CD4-positive, alpha-beta T cell treated with Interferon gamma for 1 hour (primary cell): ENCODE measurements at places on chromosomes 2 and 18.

GRCh38 chr18:34647251-34647650, 62.8 kb upstream of the DTNA start:
- DNase-seq, result no peak

GRCh38 chr2:121748202-121748601, 7.2 kb upstream of the TSN start:
- no peak for DNase-seq

GRCh38 chr2:207091928-207092327, 73.8 kb downstream of the KLF7 start:
- DNase-seq, result no peak

DNA sequence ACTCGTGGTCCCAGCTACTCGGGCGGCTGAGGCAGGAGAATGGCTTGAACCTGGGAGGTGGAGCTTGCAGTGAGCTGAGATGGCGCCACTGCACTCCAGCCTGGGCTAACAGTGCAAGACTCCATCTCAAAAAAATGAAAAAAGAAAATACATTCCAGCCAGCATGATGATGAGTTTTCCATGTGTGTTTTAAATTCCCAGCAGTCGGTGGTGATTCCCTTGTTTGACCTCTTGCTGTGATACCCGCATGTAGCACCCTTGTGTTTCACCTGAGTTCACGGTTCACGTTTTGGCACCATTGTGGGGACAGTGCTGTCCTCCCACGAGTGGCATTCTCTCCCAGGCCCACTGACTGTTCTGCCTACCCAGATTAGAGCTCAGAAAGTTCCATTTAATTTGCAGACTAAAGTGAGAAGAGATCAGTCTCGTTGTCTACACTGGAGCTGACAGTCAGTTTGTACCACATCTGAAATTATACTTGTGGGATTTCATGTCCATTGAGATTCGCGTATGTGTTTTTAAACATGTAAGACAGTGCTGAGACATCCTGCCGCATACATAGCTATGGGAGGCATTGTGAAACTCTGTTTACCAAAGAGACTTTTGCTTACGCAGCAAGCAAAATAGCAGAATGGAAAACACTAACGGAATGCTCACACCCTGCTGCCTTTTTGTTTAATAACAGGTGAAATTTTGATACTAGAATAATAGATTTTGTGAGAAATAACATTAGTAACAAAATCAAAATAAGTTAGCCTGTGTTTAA, 157.1 kb downstream of the GBX2 start:
- no peak for DNase-seq

DNA sequence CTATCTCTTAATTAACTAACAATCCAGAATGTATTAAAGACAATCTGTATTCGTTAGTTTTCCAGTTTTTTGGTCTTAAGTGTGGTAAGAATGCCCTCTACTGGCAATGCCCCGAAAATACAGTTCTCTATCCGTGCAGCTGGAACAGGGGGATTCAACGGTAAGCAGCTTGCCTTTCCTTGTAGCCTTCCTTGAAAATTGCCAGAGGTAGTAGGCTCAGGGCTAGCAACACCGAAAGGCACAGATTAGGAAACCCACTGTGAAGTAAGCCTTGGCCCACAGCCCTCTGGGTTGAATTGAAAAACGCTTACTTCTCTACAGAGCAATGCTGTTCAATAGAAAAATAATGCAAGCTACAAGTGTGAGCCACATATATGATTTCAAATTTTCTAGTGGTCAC, 17.1 kb upstream of the VPS4B start:
- peak; percentile 30 for DNase-seq

- no peak for DNase-seq
Observed at GRCh38 chr2:877747-878146, 72.9 kb upstream of the SNTG2 start.

DNA sequence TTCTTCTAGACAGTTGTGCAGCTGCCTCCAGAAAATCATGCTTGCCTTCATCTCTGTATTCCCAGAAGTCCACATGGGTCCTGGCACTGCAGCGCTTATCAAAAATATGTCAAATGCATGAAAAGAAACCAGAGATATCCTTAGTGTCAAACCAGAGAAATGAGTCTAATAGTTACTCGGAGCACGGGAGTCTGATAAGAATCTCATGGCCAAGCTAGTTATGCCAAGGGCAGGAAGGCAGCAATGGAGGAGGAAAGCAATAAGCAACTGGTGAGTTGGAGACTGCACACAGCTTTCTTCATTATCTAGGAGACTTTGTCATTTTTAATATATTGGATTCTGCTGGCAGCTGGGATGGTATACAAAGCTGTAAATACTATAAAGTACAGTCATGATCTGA, 38.6 kb downstream of the TRIB2 start:
- DNase-seq, result no peak

GRCh38 chr2:215383652-215384279, 52.1 kb downstream of the FN1 start:
- DNase-seq, result no peak

- DNase-seq, result no peak
Observed at GRCh38 chr2:181552808-181553207, 95.6 kb downstream of the ITGA4 start.

DNA sequence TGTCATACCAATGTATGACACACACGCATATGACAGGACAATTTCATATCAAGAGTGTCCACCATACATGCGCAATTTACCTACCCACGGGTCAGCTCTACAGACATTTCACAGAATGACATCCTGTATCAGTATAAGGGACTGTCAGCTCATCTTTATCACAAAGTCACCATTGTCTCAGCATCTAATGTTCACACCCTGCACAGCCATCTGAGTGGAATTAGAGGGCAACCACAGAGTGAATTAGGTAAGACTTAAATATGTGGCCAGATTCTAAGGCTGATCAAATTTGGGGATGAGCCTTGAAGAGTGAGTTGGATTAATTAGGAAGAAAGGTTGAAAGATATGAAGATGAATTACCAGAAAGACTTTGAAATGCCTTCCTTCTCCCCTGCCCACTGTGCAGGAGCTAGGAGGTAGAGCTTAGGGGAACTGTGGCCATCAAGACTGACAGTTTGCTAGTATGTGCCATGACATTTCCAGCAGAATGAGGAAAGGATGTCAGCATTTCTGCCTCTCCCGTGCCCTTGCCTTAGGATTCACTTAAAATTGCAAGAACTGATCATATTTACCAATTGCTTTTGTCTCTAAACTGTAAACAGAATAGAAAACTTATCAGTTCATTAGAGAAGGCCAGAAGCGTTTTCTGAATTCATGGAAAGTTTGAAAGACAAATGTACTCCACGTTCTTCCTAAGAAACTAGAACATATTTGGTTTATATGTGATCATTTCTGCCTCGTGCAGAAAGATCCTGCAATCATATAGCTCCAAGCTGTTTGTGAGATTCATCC, 121.1 kb downstream of the DDX1 start:
- no peak for DNase-seq

DNA sequence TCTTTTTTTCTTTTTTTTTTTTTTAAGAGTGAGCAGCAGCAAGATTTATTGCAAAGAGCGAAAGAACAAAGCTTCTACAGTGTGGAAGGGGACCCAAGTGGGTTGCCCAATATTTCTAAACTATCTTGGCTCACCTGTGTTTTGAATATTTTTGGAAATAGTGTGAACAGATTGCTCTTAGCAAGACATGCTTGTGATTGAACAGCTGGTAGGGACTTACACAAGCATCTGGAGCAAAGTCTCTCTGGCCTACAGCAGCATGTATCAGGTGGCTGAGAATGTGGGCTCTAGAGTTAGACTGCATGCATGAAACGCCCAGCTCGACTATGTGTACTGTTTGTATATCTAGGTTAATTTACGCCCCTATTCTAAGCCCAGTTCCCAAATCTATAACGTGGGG, 40.3 kb upstream of the FBXO11 start:
- DNase-seq, result no peak

GRCh38 chr2:224175538-224175937, 136.5 kb upstream of the SERPINE2 start:
- DNase-seq, result no peak

DNA sequence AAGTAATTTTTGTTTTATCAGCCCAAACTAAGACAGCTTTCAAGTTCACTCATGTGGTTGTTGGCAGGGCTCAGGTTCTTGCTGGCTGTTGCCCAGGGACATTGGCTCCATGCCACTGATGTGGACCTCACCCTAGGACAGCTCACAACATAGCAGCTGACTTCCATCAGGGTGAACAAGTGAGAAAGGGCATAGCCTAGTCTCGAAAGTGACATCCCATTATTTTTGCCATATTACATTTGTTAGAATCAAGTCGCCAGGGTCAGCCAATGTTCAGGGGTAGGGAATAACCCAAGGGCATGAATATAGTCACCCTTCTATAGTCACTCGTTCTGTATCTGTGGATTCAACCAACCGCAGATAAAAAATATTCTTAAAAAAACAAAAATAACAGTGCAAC, 10.7 kb upstream of the CWC22 start:
- DNase-seq, result no peak

GRCh38 chr2:72991980-72992733, 74.8 kb downstream of the EMX1 start:
- DNase-seq, result no peak

GRCh38 chr2:873651-874580, 76.7 kb upstream of the SNTG2 start:
- DNase-seq, result no peak

- no peak for DNase-seq
Observed at GRCh38 chr18:75531851-75532459, 104.5 kb upstream of the SMIM21 start.
